Neuronal stem cell (in vitro differentiated cells): ENCODE measurements at places on chromosomes 7 and 10.

DNA sequence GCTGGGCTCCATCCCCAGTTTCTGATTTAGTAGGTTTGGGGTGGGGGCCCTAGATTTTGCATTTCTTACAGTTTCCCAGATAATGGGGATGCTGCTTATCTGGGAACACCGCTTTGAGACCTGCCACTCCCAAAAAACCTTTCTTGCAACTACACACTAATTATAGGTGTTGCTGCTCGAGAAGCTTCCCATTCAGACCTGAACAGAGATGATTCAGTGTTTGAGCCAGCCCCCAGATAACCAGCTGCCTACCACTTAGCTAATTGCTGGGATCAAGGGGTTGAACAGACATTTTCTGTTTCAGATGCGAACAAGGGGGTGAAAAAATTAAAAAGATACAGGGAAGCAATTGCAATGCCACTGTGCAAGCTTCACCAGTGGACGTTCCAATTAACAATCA lies 448.5 kb downstream of the KCNMA1 start:
- DNase-seq: no peak
- H3K36me3 ChIP-seq: no peaks in the 10 kb centered on the region
- H3K27ac ChIP-seq: no peak overlapping the region
- H3K27me3 ChIP-seq: no peaks in the 10 kb centered on the region

DNA sequence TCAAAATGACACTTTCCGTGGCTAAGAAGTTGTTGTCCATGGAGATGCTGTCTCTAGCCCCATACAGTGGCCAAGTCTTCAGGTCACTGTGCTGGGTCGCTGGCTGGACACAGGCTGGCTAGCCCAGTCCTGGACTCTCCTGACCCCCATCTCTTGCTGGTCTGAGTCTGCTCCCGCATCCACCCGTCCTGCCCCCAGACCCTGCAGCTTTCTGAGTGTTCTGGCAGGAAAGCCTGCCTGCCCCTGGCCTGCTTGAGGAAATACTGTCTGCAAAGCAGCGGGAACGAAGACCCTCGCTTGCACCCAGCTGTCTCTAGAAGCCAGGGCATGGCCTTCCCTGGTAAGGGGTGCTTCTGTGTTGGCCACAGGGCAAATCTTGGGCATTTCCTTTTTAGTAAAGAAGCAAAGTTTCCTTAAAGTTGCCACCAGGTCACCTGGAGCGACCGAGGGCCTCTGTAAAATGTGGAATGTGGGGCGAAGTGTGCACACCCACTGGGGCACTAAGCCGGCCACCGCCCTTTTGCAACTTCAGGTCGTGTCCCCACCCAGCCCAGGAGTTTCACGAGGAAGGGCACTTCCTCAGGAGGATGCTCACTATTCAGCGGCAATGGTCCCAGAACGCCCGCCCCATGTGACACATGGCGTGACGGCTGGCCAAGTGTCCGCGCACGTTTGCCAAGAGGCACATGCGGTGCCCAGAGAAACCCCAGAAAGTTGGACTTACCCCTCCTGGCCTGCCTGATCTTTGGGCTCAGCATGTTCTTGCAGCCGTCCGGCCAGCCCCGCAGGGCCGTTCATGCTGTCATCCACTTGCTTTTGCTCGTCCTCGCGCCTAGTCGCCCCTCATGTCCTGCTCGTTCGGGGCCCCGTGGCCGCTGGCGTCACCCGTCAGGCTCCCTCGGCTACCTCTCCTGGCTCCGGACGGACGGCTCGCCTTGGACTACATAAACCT lies 558 bp downstream of the ARHGAP22 start:
- H3K27ac ChIP-seq: no peak overlapping the region
- H3K27me3 ChIP-seq: peaks cover 26% of the 10 kb centered on the region
- no peaks in the 10 kb centered on the region for H3K36me3 ChIP-seq
- no peaks in the 10 kb centered on the region for H3K4me1 ChIP-seq
- H3K4me3 ChIP-seq: peak overlapping the region; percentile 69

- no peaks in the 10 kb centered on the region for H3K4me1 ChIP-seq
- no peak for DNase-seq
- H3K36me3 ChIP-seq: peaks cover 3% of the 10 kb centered on the region
- no peak overlapping the region for H3K4me3 ChIP-seq
Observed at GRCh38 chr10:31912898-31913850, 15.5 kb downstream of the ARHGAP12 start.

DNA sequence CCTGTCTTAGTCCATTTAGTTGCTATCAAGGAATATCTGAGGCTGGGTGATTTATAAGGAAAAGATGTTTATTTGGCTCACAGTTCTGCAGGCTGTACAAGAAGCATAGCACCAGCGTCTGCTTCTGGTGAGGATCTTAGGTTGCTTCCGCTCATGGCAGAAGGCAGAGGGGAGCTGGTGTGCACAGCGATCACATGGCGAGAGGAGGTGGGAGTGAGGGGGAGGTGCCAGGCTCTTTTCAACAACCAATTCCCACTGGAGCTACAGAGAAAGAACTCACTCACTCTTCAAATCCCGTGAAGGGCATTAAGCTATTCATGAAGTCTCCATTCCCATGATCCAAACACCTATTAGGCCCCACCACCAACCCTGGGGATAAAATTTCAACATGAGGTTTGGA lies 371.6 kb downstream of the SH2D4B start:
- H3K27me3 ChIP-seq: no peaks in the 10 kb centered on the region
- no peak for DNase-seq
- no peaks in the 10 kb centered on the region for H3K36me3 ChIP-seq
- H3K27ac ChIP-seq: no peak overlapping the region
- H3K4me1 ChIP-seq: peaks cover 6% of the 10 kb centered on the region

DNA sequence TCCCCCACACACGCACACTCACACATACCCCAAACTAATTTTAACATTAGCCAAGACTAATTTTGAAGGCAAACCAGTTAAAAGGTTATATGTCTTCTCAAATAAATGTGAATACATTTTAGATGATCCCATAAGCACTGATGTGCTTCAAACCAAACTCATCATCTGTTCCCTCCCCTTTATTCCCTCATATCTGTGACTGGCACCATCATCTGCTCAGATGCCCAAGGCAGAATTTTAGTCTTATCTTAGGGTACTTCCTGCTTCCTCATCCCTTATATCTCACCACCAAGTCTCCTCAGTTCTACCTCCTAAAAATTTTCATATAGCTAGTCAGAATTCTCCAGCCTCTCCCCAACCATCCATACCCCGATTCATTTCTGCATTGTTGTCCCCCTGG lies 80.4 kb downstream of the UPF2 start:
- no peak overlapping the region for H3K4me3 ChIP-seq
- H3K4me1 ChIP-seq: no peaks in the 10 kb centered on the region
- H3K27ac ChIP-seq: no peak overlapping the region

- H3K4me1 ChIP-seq: no peaks in the 10 kb centered on the region
- DNase-seq: no peak
- H3K4me3 ChIP-seq: no peak overlapping the region
- H3K27ac ChIP-seq: no peak overlapping the region
- H3K27me3 ChIP-seq: no peaks in the 10 kb centered on the region
Observed at GRCh38 chr10:80609331-80609730, 71.6 kb downstream of the SH2D4B start.

DNA sequence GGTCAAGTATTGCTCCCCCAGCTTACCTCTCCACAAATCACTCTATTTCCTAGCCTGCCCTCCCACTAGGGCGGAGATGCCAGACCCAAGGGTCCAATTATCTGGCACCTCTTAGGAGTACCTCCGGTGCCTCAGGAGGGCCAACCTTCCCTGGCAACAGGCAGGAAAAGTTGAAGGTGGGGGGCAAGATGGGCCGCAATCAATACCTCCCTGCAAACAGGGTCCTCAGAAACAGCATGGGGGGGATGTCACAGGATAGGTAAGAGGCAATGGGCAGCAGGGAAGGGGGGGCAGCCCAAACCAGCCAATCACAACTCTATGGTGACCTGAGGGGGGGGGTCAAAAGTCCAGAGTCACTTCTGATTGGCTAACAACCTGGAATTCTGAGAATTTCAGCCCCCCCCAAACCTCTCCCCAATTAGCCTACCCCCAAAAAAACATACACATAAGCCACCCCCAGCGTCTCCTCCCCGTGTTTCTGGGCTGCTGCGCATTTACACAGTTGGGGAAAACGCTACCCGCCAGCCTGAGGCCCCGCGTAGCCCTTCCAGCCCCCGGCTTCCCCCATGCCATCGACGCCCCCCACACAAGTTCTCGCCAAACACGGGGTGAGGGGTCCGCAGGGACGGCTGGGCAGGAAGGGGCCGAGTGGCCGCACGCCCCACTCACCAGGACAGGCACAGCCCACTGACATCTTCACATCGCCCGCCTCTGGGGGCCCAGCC lies 589 bp downstream of the LDB1 start:
- peak overlapping the region; percentile 86 for H3K4me3 ChIP-seq
- peak overlapping the region; percentile 98 for H3K27ac ChIP-seq
- H3K27me3 ChIP-seq: no peaks in the 10 kb centered on the region
- peak; percentile 48 for DNase-seq

- no peak overlapping the region for H3K27ac ChIP-seq
- H3K36me3 ChIP-seq: no peaks in the 10 kb centered on the region
- peaks cover 1% of the 10 kb centered on the region for H3K4me1 ChIP-seq
- no peak overlapping the region for H3K4me3 ChIP-seq
- peaks cover 2% of the 10 kb centered on the region for H3K27me3 ChIP-seq
Observed at GRCh38 chr7:131773413-131773812, 217.0 kb upstream of the PODXL start.

DNA sequence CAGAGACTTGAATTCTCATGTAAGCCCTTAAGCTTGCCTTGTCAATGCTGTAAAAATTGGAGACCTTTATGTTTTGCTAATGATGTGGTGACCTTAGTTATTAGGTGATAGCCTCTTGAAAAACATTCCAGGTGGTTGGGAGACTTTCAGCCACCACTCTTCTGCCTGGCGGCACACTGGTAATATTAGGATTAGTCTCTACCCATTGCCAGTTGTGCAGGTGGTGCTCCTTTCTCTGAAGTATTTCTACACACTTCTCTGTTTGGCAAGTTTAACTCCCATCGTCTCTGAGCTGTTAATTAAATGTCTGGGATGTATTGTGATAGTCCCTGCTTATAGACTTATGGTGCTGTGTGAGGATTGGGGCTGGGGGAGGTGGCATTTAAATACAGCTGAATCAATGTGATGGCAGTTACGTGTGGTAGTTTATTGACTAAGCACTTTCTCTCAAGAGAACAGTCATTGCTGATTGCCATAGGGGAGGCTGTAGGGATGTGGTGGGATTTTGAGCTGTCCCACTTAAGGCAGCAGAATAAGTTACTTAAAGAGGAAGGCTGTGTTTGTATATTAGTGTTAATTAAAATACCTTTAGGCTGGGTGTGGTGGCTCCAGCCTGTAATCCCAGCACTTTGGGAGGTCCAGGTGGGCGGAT lies 61.7 kb downstream of the DAGLB start:
- H3K27ac ChIP-seq: no peak overlapping the region
- peaks cover 72% of the 10 kb centered on the region for H3K36me3 ChIP-seq
- DNase-seq: no peak
- H3K27me3 ChIP-seq: no peaks in the 10 kb centered on the region
- peaks cover 14% of the 10 kb centered on the region for H3K4me1 ChIP-seq

DNA sequence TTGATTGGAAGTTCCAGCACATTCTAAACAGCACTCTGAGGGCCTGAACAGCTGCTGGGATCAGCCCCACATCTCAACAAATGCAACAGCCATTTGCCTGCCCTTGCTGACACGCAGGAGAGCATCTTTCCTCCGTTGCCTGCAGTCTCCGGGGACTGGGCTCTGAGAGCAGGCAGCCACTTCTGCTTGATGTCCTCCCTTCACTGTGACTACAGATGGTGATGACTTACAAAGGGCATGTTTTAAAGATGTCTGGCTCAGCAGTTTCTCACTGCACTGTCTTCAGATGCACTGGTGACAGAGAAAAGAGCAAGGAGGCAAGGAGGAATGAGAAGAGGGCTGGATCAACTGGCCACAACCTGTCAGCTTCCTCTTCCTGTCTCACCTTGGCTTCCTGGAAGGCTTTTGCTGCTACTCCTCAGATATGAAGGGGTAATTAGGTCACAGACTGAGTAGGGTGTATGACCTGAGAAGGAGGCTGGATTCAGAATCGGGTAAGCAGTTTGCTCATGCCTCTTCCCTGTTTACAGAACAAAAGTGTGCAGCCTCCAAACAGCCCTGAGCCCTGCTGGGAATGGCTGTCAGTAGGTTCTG lies 143.5 kb upstream of the GHITM start:
- peak overlapping the region; percentile 36 for H3K4me3 ChIP-seq
- H3K36me3 ChIP-seq: no peaks in the 10 kb centered on the region
- no peaks in the 10 kb centered on the region for H3K27me3 ChIP-seq
- H3K27ac ChIP-seq: no peak overlapping the region
- no peak for DNase-seq

GRCh38 chr7:155832581-155832981 lies 20.3 kb upstream of the SHH start:
- DNase-seq: no peak
- no peaks in the 10 kb centered on the region for H3K36me3 ChIP-seq
- H3K4me1 ChIP-seq: no peaks in the 10 kb centered on the region
- H3K27ac ChIP-seq: no peak overlapping the region

DNA sequence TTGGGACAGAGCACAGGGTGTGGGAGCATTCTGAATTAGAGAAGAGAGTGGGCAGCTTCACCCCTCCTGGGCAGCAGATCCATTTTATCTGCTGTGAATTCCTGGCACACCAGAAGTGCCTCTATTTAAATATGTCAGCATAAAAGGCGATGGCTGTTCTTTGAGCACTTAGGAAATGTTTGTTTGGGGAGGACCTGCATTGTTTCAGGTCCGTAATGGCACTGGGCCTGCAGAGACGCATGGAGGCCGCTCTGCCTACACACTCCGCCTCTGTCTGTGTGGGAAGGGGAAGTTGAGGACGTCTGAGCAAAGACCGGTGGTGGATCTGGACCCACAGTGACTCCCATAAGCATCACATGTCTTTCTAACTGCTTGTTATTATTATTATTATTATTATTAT lies 253.2 kb downstream of the CAMK1D start:
- H3K27ac ChIP-seq: no peak overlapping the region
- H3K4me3 ChIP-seq: no peak overlapping the region
- DNase-seq: no peak

DNA sequence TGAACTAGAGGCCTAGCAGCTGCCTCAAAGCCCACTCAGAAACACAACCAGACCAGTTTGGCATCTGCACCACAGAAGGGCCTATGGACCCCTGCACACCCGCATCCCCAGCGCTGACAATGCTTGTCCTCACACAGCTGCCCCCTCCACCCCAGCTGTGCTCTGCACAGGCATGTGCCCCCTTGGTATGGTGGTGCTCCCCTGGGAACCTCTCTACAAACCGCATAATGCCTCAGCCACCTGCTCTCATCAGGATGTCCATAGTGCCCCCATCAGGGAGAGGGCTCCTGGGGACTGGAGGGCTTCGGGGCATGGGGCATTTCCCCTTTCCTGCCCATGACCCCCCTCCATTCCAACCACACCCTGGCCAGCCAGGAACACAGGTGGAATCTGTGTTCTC lies 347.5 kb downstream of the GRID1 start:
- H3K36me3 ChIP-seq: no peaks in the 10 kb centered on the region
- no peak for DNase-seq
- no peaks in the 10 kb centered on the region for H3K27me3 ChIP-seq
- no peak overlapping the region for H3K27ac ChIP-seq
- H3K4me1 ChIP-seq: peaks cover 3% of the 10 kb centered on the region
